A375 (cell line): ENCODE measurements at places on chromosomes 1 and 21. TPM values are rescaled to one million over a fixed set of nuclear protein-coding genes. Genes with fewer than 3 reads are reported as not detected.

LRRC8B gene
- 0.42 and 1.7 TPM in 2 replicates for total RNA-seq

RIMS3 gene
- 0.11 and 0.45 TPM in 2 replicates for total RNA-seq

EDARADD gene
- 0.13 and 1.2 TPM in 2 replicates for total RNA-seq

SYPL2 gene
- 0.29 and 0.30 TPM in 2 replicates for total RNA-seq

ITLN2 gene
- 0.15 TPM in 1 of 2 replicates, not detected in the other for total RNA-seq

LRRC53 gene
- 0.08 TPM in 1 of 2 replicates, not detected in the other for total RNA-seq

RIPPLY3 gene
- not detected in 2 replicates for total RNA-seq

C1orf115 gene
- 0.48 and 0.68 TPM in 2 replicates for total RNA-seq

TMEM51 gene
- total RNA-seq: 2.1 and 3.1 TPM in 2 replicates

FAM163A gene
- total RNA-seq: 0.08 TPM in 1 of 2 replicates, not detected in the other

CHRNB2 gene
- 0.37 and 1.7 TPM in 2 replicates for total RNA-seq

DCDC2B gene
- total RNA-seq: not detected in 2 replicates

TOR1AIP2 gene
- 83.7 and 117 TPM in 2 replicates for total RNA-seq

ADARB1 gene
- total RNA-seq: 8.6 and 11.6 TPM in 2 replicates

SYT14 gene
- total RNA-seq: 3.2 and 3.8 TPM in 2 replicates

OR10J1 gene
- total RNA-seq: not detected in 2 replicates
